ENCODE measurements at places on chromosomes 1 and 21.

DNA sequence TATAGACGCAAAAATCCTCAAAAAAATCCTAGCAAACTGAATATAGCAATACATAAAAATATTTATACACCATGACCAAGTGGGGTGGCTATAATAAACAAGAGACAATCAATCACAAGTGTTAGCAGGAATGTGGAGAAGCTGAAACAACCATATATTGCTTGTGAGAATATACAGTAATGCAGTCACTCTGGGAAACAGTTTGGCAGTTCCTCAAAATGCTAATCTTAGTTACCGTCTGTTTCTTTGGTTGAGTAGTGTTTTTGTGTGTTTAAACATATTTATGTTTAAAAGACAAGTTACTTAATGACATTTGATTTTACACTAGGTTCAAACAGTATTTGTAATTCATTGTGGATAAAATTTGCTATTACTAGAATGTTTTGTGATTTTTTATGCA, 792.0 kb downstream of the LTN1 start:
- DNase-seq = no peak

- DNase-seq = no peak
These were observed 90.1 kb upstream of the IRF2BP2 start for GRCh38 chr1:234699795-234700665.

- DNase-seq = no peak
These were observed 37.2 kb downstream of the ZBTB17 start for GRCh38 chr1:15938628-15939161.

DNA sequence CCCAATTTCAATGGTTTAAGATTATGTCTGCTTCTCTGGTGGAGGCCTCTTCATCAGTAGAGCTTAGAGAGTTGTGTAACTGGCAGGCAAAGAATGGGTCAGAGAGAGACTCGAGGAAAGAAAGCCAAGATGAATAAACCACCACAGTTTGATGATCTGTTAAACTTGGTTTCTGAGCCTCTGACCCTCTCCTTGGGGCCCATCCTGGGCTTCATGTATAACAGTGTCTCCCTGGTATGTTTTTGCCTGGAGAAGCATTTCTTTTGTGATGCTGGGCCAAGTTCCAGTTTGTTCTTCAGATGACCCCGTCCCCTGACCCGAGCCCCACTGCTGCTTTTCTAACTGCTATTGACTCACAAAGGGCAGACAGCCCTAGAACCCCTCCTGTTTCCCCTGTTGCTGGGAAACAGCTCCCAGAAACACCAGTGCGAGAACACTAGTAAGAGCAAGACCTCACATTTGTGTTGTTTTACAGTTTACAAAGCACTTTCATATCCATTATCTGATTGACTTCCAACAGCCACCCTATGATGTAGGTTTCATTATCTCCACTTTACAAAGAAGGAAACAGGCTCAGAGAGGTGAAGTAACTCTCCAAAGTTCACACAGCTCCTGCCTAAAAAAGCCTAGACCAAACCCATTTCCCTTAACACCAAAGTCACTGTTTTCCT, 9.0 kb downstream of the CD2 start:
- no peak for DNase-seq
